ENCODE measurements at places on chromosomes 7 and 10. TPM values are rescaled to one million over a fixed set of nuclear protein-coding genes. Genes with fewer than 3 reads are reported as not detected.

Gene SAMD9L
- 0.79 TPM for total RNA-seq

Gene TSPAN33
- total RNA-seq = 0.65 TPM

Gene NPFFR1
- total RNA-seq = not detected

Gene TUBAL3
- total RNA-seq = not detected

Gene ZNF273
- total RNA-seq = 3.0 TPM

Gene SUN1
- 344 TPM for total RNA-seq

Gene RBM20
- total RNA-seq = not detected

Gene HOXA1
- total RNA-seq = 1.5 TPM
